ENCODE measurements at places on chromosomes 1 and 21. TPM values are rescaled to one million over a fixed set of nuclear protein-coding genes. Genes with fewer than 3 reads are reported as not detected.

- no peak for DNase-seq
These were observed 85.1 kb downstream of the PCSK9 start for GRCh38 chr1:55124470-55124869.

DNA sequence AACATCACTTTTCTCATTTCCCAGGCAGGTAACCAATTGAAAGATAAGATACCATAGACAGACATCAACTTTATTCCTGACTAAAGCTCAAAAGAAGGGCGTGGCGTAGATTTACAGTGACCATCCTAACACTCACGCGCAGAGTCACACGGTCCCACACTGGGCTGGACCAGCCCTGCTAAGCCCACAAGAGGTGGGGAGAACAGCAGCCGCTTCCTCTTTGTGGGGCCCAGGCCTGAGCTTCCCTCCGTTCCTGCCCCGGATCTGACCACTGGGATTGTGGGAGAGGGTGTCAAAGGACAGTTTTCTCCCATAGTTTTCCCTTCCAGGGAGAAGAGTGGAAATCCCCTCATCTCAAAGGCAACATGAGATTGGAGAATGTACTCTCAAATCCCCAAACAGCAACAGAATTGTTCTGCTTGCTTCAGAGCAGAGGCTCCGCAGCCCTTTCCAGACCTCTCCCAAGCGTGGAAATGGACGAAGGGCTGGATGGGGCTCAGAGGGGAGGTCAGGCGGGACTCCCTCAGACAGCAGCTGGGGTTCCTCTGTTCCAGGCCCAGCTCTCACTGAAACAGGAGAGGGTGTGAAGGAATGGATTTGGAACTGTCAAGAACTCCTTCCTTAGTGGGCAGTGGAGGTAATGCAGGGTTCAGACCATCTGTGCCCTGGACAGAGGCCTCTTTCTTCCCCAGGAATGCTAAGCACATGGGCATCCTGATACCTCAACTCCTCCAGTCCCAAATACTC, 33.7 kb downstream of the L1TD1 start:
- no peak for DNase-seq

The TNNI3K gene
- 0.36 TPM for total RNA-seq

- DNase-seq = peak; percentile 5
These were observed 40.8 kb upstream of the LRRC3 start for GRCh38 chr21:44414291-44415072.

The XKR8 gene
- 1.7 TPM for total RNA-seq

DNA sequence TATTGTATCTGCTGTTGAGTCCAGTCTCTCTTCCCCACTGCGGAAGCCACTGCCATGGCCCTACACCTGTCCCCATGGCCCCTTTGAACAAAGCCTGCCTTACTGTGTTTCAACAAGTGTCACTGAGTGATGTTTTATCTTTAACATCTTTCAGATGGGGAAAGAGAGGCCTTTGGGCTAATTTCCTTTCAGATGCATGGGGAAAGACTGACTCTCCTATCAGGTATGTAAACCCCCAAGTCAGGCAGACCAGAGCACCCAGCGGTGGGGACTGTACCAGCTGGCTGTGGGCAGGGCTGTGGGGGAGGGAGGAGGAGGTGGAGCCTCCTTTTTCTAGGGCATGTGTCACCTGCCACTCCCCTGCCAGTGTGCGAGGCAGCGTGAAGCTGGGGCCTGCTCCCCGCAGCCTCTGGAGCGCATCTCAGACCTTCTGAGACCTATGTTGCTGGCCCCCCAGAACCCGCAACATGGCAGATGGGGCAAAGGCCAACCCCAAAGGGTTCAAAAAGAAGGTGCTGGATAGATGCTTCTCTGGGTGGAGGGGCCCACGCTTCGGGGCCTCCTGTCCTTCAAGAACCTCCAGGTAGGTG, at the start of gene PLA2G2F:
Gene PLA2G2F, plus strand, starts transcription at position 363 of the 590 bp plus-strand sequence. Its CDS starts 105 bp downstream, at position 468.
- no peak for DNase-seq

DNA sequence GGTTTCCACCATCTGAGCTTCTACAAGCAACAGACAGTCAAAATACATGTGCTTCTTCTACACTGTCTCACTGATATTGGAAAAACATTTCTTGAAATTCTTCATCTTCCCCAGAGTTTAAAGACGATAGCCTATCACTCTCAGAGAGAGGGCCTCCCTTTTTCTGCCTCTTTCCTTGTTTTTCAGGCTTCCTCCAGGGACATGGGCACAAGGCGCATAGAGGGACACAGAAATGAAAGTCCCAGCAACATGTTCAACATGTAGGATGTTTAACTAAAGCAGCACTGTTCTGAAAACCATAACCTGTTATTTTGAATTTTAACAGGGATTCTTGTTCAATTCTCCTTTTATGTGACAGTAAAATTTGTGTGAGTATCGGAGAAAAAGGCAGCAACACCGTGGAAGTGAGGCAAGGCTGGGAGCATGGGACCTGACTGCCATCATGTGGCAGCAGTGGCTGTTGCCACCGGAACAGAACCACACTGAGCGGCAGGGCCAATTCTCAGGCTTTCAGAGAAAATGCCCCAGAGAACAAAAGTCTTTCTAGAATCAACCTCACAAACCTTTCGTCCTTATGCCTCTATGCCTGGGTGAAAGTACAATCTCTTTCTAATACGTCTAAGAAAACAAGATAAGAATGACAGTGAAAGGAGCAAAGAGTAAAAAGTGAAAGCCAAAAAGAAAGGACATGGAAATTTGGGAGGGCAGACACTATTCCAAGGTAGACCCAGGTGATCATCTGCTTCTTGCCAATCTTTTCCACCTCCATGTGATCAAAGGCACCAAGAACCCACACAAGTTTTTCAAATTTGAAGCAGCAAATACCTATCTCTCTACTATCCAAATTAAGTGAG, 54.5 kb downstream of the PCNX2 start:
- peak; percentile 74 for DNase-seq

DNA sequence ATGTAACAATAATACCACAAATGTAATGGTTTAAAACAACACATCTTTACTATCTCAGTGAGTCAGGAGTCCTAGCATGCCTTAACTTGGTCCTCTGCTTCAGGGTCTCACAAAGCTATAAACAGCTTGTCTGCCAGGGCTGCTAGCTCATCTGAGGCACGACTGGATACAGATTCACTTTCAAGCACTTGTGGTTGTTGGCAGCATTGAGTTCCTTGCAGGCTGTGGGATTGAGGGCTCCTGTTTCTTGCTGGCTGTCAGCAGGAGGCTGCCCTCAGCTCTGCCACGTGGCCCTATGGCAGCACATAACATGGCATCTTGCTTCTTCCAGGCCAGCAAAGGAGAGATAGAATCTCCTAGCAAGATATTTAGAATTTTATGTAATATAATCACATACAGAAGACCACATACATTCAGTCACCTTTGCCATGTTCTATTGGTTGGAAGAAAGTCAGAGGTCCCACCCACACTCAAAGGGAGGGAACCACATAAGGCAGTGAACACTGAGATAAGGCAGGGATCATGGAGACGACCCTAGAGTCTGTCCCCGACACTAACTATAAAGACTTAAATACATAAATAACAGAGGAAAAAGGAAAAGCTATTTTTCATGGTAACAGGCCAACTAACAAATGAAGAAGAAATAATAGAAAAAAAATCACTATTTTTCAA, 18.9 kb upstream of the IPP start:
- peak; percentile 81 for DNase-seq

The ODR4 gene
- total RNA-seq = 95.3 TPM

The ALDH4A1 gene
- total RNA-seq = 9.5 TPM

The CFHR1 gene
- not detected for total RNA-seq

The MIXL1 gene
- total RNA-seq = not detected

The GABPA gene
- total RNA-seq = 20.4 TPM

The WDR64 gene
- not detected for total RNA-seq

- DNase-seq = no peak
These were observed 1162.5 kb upstream of the PRMT6 start for GRCh38 chr1:105894006-105894405.

DNA sequence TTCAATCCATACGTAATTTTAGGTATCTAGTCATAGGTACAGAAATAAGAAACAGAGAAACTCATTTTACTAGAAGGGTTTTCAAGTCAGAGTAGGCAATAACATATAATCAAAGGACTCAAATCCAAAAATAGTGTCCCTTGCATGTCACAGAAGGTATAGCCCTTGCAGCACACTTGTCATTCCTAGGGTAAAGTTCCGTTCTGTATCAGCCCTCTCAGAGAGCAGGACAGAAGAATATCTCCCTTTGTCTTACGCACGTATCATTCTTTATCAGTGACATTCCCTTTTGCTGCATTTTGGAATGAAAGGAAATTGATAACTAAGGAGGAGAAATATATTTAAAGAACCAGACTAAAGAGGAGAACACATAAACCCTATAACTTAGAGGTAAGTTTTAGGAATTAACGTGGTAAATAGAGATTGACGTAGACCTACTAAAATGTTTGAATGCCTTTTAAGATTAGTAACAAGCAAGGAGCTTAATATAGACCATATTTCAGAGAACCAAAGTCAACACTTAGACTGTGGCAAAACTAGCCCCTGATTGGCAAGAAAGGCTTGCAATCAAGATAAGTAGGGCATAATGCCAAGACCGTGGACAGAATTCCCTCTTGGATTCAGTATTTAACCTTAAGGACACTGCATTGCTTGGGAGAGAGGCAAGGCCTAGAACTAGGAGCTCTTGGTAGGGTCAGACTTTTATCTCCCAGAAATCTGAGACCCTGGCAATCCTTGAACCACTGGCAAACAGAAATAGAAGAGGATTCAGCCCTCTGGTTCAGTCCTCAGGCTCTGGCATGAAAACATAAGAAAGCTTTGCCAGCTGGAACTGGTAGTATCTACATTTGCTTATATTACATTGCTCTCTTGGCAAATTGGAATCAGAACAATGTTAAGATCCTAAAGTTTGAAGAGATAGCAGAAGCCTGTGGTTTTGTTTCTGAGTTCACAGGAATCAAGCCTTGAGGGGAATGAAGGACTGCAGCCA, 232.1 kb downstream of the ASTN1 start:
- no peak for DNase-seq

- DNase-seq = peak; percentile 61
These were observed 15.5 kb downstream of the FYB2 start for GRCh38 chr1:56803561-56804156.

DNA sequence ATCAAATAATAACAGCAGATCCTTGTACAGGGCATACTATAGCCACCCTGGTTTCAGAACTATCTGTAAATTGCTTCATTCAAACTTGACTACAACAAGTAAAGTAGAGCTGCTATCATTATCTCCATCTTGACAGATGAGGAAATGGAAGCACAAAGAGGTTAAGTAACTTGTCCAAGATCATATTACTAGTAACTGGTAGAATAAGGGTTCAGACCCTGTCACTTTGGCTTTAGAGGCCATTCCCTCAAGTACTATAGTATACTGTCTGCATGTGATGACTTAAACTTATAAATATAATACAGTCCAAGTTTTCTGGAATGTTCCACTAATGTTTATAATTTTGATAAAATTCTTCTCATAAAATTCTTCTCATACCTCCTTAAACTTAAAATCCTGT, 24.8 kb downstream of the PGM1 start:
- no peak for DNase-seq

DNA sequence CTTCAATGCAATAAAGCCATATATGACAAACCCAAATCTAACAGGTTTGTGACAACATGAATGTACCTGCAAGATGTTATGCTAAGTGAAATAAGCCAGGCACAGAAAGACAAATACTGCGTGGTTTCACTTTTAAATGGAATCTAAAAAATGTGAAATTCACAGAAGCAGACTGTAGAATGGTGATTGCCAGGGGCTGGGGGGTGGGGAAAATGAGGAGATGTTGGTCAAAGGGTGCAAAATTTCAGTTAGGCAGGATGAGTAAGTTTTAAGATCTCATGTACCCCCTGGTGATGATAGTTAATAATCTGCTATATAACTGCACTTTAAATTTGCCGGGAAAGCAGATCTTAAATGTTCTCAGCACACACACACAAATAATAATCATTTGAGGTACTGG, 160.5 kb downstream of the PTBP2 start:
- DNase-seq = no peak

GRCh38 chr1:151918156-151918555, 8.8 kb upstream of the THEM4 start:
- no peak for DNase-seq

DNA sequence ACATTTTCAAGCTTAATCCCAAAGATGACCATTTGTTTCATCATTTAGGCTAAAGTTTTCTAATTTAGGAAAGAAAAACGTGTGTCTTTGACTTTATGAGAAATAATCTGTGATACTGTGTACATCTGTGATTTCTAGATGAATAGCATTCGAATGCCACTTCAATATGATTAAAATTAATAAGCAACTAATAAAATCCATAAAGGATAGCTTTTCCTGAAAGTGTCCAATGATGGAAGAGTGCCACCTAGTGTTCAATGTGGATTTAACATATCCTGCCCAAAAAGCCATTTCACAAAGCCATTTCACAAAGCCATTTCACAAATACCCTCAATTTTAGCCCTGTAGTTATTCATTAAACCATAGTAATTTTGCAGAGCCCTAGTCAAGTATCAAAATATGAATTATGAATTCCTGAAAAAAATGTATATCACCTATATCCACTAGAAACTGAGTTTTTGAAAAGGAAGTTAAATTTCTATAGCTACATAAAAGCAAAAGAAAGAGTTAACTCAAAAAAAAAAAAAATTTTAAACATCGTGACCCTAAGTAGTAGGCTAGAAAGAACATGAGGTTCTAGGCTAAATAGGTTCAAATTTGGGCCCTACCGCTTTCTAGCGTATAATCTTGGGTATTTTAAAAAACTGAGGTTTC, 19.1 kb downstream of the NME7 start:
- peak; percentile 52 for DNase-seq

GRCh38 chr1:205346956-205347574, 9.7 kb downstream of the KLHDC8A start:
- DNase-seq = peak; percentile 79

DNA sequence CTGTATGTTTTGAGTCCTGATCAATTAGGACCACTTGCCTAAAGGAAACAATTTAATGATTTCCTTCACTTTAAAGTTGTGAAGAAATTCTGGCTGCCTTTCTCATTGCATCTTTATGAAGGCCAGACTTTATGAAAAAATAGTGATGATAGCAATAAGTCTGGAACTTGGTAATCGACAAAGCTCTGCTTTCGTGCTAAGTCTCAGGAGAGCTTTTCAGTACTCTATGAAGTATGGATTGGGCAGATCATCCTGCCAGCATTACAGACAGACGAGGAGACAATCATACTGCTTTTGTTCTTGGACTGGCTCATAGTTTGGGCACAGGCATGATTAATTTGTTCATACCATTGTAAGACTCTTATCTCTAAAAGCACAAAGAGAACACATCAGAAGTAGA, 45.5 kb upstream of the KCNJ15 start:
- DNase-seq = no peak

DNA sequence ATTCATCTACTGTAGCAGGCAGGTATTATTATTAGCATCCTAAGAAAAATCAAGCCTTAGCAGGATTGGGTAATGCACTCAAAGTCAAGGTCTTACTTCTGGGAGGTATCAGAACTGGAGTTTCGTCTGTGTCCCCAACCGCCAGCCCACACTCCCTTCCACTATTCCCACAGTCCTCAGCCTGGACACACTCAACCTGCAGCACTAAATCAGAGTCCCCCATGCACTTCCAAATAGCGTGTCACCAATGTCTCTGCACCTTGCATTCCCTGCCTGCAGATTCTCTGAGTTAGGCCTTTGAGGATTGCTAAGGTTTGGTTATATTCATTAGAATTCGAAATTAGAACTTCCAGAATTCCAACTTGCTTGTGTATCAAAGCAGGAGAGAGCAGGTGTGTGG, 3.9 kb downstream of the LYPD8 start:
- DNase-seq = no peak

Measured in Daoy (cell line).